Adrenal gland (tissue), 19 donors: ENCODE measurements at places on chromosomes 12 and 14. TPM values are rescaled to one million over a fixed set of nuclear protein-coding genes. Genes with fewer than 3 reads are reported as not detected.
A peak's percentile ranks its signal among the peaks of the same experiment; 100 is the strongest.

IRAK3 gene
- 4.9 TPM for polyA plus RNA-seq

GARIN6 gene
- polyA plus RNA-seq = not detected

DNA sequence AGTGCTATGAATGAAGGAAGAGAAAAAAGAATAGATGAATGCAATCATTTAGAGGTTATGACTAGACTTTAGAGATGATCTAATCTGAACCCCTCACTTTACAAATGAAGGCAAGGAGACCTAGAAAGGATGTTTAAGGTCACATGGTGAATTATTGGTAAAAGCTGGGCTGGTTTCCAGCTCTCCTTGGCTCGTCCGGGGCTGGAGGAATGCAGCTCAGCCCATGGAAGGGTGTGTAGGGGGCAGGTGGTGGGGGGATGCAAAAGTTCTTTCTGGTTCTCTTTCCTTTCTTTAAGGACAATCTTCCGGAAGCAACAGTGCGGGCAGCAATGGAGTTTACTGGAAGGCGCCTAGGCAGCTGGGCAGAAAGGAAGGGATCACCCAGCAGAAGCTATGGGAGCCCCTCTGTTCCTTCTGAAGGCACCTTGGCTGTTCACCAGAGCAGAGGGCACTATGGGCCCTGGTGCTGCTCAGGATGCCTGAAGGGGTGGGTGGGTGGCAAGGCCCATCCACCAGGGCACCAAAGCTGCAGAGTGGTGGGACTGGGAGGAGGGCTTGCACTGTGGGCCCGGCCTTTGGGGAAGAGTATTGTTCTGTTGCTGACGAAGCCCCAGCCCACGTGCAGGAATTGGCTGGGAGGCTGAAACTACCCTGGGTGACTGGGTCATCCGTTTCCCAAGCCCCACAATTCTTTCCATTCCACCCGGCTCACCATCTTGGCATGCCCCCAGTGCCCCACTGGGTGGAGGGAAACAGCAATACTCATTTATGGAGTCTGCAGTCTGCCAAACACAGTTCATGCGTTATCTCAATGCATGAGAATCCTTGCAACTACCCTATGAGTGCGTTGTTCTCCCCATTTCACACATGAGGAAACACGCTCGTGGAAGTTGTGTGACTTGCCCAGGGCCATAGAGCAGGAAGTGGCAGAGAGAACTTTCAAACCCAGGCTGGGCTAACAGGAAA is 78.2 kb downstream of the IRF2BPL start:
- peaks cover 56% of the 10 kb centered on the region for H3K4me1 ChIP-seq
- H3K27ac ChIP-seq = peak overlapping the region; percentile 20
- H3K4me3 ChIP-seq = no peak overlapping the region
- no peaks in the 10 kb centered on the region for H3K27me3 ChIP-seq
- no peak for DNase-seq

GRCh38 chr12:6618483-6619225 is 11.5 kb upstream of the CHD4 start:
- H3K4me1 ChIP-seq = peaks cover 8% of the 10 kb centered on the region
- no peaks in the 10 kb centered on the region for H3K36me3 ChIP-seq
- no peak for DNase-seq
- no peak overlapping the region for H3K27ac ChIP-seq
- no peak overlapping the region for H3K4me3 ChIP-seq
- H3K27me3 ChIP-seq = peaks cover 6% of the 10 kb centered on the region

DNA sequence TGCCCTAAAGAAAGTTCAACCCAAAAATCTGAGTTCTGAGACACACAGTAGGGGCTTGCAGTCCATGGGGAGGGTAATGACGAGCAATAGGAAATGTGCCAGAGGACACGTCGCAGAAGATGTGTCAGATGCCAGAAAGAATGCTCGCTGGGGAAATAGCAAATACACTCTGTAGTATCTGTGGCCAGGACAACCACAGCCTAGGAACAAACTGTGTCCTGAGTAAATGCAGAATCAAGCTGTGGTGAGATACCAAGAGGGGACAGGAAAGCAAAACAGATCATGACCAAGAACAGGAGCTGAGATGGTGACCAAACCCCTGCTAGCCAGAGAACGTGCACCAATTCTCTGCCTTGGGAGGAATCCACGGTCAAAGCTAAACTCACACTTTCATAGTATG is 9.1 kb downstream of the CRACR2A start:
- H3K27ac ChIP-seq = no peak overlapping the region
- no peak overlapping the region for H3K4me3 ChIP-seq
- no peaks in the 10 kb centered on the region for H3K36me3 ChIP-seq
- DNase-seq = no peak
- no peaks in the 10 kb centered on the region for H3K4me1 ChIP-seq

GRCh38 chr14:76294876-76295275 is 81.1 kb upstream of the ESRRB start:
- H3K4me1 ChIP-seq = no peaks in the 10 kb centered on the region
- no peaks in the 10 kb centered on the region for H3K27me3 ChIP-seq
- H3K27ac ChIP-seq = no peak overlapping the region
- DNase-seq = no peak

DNA sequence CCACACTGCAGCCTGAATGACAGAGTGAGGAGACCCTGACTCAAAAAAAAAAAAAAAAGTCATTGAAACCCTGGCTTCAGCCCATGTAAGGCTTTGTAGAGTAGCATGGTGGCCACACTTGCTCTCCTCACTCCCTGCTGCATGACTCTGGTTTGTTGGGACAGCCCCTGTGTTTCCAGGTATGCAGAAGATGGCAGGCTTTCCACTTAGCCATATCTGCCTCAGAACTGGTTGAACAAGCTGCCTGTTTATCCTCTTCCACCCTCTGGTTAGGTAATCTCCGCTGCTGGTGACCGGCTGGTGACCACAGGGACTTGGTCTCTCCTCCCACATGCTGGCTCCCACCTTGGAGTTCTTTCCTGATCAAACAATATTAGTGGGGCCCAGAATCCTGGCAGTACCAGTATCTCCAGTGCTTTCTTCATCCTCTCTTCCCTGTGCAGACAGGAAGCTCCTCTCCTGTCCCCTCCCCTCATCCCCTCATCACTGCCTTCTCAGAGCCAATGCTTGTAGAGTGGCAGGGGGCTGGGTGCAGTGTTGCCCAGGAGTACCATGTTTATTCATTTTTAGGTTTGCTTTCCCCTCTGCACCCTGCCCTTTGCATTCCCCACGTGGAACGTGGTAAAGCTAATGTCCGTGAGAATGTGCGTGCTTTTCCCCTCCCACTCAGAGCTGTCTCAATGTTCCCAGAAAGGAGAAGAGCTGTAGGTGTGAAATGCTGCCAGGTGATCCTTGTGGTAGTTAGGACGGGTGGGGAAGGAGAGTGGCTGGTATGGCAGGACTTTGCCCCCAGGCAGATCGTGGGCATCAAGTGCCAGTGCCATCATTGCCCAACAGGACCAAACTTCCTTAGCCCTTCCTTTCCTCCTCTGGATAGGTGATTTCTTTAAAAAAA is 11.3 kb downstream of the ABHD12B start:
- no peaks in the 10 kb centered on the region for H3K27me3 ChIP-seq
- no peak overlapping the region for H3K4me3 ChIP-seq
- H3K36me3 ChIP-seq = no peaks in the 10 kb centered on the region
- no peak overlapping the region for H3K27ac ChIP-seq
- no peaks in the 10 kb centered on the region for H3K4me1 ChIP-seq
- DNase-seq = no peak

- no peak overlapping the region for H3K4me3 ChIP-seq
- H3K36me3 ChIP-seq = peaks cover 5% of the 10 kb centered on the region
- DNase-seq = no peak
- no peaks in the 10 kb centered on the region for H3K4me1 ChIP-seq
- H3K27me3 ChIP-seq = no peaks in the 10 kb centered on the region
Observed at GRCh38 chr12:96221391-96221790, 27.2 kb downstream of the ELK3 start.

- peaks cover 20% of the 10 kb centered on the region for H3K36me3 ChIP-seq
- H3K27me3 ChIP-seq = no peaks in the 10 kb centered on the region
- no peak overlapping the region for H3K4me3 ChIP-seq
- H3K27ac ChIP-seq = peak overlapping the region; percentile 22
- peaks cover 36% of the 10 kb centered on the region for H3K4me1 ChIP-seq
Observed at GRCh38 chr14:103126873-103127304, 3.6 kb downstream of the TNFAIP2 start.

- H3K36me3 ChIP-seq = no peaks in the 10 kb centered on the region
- H3K4me1 ChIP-seq = no peaks in the 10 kb centered on the region
- no peak overlapping the region for H3K27ac ChIP-seq
- H3K27me3 ChIP-seq = no peaks in the 10 kb centered on the region
Observed at GRCh38 chr12:57992001-57992400, 50.6 kb downstream of the ATP23 start.

DNA sequence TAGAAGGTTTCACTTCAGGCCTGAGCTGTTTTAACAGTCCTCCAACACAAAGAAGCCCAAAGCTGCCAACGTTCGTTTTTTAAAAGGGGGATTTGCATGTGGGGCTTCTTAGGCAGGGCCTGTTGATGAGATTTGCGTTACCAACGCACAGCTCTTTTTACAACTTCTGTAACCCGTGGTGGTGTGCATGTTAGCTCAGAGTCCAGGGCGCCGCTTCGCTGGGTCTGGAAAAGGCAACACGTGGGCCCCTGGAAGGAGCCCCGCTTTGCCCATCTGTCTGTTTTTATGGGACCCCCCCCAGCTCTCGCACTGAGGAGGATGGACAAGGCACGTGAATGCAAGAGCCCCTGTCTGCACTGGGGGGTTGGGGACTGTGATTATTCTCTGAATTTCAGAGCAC is 84.0 kb downstream of the ESR2 start:
- DNase-seq = no peak
- no peaks in the 10 kb centered on the region for H3K4me1 ChIP-seq
- H3K36me3 ChIP-seq = peaks cover 61% of the 10 kb centered on the region
- H3K27me3 ChIP-seq = no peaks in the 10 kb centered on the region
